HTR-8/SVneo (cell line): ENCODE measurements at places on chromosomes 16 and 17.

DNA sequence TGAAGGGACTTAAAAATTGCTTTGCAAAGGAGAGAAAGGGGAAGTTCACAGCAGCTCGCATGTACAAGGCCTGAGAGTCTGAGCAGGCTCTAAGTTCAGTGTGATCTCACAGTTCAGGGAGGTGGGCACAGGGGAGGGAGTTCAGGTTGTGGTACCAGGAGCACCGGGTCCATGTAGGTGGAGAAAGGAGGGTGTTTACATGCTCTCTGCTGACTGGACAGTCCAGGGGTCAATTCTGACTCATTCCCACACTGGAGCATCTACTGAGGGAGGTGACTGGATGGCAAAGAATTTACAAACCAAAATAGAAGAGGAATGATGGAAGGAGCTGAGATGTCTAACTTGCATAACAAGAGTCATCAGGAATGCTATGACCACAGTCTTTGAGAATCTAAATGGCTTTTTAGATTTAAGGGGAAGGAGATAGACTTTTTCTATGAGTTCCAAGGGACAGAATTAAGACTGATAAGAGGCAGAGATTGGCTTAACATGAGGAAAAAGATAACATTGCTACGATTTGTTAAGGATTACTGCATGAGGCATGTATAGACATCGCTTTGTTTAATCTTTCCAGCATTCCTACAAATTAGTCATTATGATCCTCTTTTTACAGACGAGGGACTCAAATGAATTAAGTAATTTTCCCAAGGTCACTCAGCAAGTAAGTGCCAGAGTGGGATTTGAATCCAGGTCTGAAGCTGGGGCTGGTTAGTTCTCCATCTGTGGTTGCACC is 29.9 kb downstream of the MIS12 start:
- peak; percentile 93 for DNase-seq

DNA sequence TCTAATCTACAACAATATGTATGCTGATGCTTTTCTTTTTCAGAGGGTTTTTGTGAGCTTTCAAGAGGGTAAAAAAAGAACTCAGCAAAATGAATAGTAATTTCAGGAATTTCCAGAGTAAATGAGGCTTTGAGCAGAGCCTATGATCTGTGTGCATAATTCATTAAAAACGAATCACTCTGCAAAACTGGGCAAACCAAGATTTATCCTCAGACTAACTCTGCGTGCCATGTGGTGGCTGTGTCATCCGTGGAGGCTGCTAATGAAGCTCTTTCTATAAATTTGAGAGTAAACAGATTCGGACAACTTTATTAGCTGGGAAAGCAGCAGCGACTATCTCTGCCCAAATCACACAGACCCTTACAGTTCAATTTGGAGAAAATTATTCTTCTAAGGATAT is 83.8 kb downstream of the FOXL1 start:
- no peak for DNase-seq

GRCh38 chr17:31364012-31364411 is 27.5 kb upstream of the RAB11FIP4 start:
- DNase-seq = no peak

GRCh38 chr17:49191917-49192741 is 18.2 kb downstream of the GNGT2 start:
- peak; percentile 76 for DNase-seq

DNA sequence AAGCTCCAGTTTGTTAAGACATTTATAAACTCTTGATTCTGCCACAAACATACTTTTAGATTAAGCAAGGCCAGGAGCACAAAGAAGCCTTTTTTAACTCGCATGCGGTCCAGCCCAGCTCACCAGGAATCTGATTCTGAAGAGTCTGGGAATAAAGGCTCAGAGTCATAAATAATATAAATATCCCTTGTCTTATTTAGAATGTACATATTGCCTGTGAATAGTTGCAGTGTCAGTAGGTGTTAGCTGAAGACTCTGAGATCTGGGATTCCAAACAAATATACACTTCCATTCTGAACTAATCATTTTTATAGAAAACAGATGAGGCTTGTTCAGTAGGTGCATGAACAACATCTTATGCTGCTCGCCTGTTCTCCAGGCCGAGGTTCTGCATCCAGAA is 59.1 kb upstream of the ELAC2 start:
- DNase-seq = no peak

- peak; percentile 64 for DNase-seq
Measured at GRCh38 chr17:67221062-67221998, 23.7 kb downstream of the HELZ start.

DNA sequence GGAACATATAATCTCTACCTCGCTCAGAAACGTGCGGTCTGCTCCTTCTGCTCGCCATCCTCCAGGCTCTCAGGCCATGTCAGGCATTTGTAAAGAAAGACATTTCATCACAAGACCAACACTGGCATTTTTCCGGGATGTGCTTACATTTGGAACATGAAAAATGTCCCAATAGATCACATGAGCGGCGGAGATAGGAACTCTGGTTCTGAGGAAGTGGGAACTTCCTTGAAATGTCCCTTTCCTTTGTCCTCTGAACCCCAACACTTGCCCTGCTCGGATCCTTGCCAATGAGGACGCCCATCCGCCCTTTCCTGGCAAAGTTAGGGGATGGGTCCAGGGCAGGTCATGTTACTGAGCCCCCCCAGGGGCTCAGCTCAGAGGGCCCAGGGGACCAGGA is 130.5 kb downstream of the MAF start:
- no peak for DNase-seq

DNA sequence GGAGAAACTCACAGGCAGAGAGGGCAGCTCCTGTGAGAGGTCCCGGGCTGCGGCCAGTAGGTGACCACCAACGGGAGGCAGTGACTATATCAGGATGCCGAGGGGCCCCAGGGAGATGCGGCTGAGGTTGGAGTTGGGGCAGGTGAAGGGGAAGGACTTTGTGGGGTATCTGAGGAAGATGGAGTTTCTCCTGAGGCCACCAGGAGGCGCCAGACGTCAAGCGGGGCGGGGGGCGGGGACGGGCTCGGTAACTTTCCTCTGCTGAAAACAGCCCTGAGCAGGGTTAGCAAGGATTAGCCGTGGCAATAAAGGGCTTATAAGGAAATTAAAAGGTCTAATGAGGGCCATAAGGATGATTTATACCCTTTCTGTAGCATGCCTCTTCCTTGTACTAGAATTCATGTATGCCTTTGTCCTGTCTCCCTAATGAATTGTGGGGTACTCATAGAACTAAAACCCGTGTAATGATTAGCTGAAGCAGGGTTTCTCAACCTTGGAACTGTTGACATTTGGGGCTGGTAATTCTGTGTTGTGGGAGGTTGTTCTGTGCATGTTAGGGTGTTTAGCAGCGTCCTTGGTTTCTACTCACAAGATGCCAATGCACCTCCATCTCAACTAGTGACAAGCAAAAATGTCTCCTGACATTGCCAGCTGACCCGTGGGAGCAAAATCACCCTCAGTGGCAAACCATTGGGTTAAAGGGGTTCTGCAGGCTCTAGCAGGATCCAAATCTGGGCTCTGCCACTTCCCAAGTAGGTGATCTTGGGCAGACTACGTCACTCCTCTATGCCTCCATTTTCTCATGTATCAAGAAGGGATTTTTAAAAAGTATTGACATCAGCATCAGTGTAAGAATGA is 74.8 kb upstream of the GRIN2A start:
- peak; percentile 66 for DNase-seq

DNA sequence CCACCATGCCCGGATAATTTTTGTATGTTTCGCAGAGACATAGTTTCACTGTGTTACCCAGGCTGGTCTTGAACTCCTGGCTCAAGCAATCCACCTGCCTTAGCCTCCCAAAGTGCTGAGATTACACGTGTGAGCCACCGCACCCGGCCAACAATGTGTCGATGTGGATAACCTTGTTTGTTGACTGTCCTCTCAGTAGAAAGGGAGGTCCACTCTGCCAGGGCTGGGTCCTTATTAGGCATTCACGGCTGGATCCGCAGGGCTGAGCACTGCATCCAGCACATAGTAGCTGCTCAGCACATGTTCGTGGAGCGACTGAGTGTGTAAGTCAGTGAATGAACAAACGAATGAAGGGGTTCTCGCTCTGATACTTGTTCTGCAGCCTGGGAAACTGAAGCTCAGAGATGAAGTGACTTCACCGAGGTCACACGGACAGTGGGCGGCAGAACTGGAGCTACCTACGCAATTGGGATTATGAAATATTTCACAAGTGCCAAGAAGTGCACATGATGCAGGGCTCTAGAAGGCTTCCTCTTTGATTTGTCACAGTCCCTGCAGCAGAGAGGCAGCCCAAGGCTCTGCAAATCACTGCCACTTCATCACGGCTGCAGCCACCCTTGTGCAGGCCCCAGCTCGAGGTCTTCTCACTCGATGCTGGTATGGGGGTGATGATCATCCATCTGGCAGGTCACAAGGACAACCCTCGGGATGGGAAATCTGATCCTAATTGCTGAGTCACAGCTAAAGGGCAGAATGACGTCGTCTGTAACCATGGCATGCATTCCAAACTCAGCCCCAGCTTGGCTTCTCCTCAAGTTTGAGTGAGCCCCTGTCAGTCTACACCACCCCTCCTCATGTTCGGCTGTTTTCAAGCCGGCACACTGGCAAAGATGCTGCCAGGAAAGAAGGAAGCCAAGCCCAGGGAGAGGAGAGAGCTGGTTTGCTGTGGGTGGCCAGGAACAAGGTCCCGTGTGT is 28.0 kb upstream of the SNN start:
- peak; percentile 91 for DNase-seq

GRCh38 chr17:7241783-7242716 is at the start of gene GABARAP:
Gene GABARAP, minus strand, starts transcription at chr17:7242449. Its CDS starts 119 bp downstream, at chr17:7242330.
- DNase-seq = no peak

- DNase-seq = no peak
Measured at GRCh38 chr17:32854832-32855389, 22.0 kb downstream of the MYO1D start.

GRCh38 chr16:48912360-48912759 is 302.4 kb upstream of the N4BP1 start:
- DNase-seq = no peak

DNA sequence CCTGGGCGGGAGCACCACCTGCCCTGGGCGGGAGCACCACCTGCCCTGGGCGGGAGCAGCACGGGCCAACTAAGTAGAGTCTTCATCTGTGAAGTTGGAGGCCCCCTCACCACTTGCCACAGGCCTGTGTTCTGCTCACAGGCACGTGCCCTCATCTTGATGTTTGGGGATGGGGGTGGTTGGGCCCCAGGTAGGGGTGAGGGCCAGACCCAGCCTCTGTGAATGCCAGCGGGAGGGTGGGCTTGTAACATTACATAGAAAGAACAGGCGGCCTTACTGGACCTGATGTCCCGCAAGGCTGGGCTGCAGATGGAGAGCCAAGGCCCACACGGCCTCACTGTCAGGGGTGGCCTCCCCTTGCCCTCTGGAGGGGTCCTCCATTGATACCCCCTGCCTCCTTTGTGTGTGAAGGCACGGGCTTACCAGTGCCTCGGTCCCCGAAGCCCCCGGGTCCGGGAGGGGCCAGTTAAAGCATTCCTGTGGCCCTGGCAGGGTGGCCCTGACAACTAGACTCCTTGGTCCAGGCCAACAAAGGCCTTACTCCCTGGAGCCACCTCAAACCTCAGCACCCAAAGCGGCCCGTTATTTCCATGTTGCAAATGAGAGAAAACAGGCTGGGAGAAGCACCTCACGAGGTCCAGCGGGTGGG is 1.1 kb upstream of the SLC16A3 start:
- DNase-seq = no peak
